ENCODE measurements at places on chromosomes 16 and 17.

GRCh38 chr16:72588551-72588950 lies 416.6 kb upstream of the PMFBP1 start:
- DNase-seq = no peak

GRCh38 chr16:4323845-4324488 lies 8.1 kb downstream of the GLIS2 start:
- DNase-seq = no peak

GRCh38 chr16:81696961-81697615 lies 82.0 kb upstream of the PLCG2 start:
- no peak for DNase-seq

DNA sequence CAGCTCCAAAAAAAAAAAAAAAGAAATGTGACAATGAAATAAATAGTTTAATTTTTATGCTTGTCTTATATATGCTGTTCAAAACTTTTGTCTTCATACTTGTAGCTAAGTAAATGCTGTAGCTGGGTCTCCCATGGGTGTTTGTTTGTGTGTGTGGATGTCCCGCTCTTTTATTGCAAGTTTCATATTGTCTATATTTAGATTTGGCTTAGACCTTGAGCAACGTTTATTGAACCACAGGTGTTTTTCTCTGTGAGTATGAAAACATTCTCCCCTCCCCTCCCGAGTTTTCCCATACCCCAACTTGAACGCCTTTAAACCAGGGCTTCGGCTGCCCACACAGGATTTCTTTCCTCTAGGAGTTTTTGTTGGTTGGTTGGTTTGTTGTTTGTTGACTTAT lies 45.2 kb downstream of the MFSD11 start:
- no peak for DNase-seq

GRCh38 chr16:19860166-19861041 lies 24.2 kb downstream of the GPRC5B start:
- DNase-seq = no peak

GRCh38 chr16:4260360-4260759 lies 12.5 kb downstream of the TFAP4 start:
- DNase-seq = no peak

GRCh38 chr17:77472468-77473310 lies 331.9 kb downstream of the SEC14L1 start:
- DNase-seq = no peak

GRCh38 chr16:50360779-50361178 lies 8.0 kb downstream of the BRD7 start:
- DNase-seq = no peak

DNA sequence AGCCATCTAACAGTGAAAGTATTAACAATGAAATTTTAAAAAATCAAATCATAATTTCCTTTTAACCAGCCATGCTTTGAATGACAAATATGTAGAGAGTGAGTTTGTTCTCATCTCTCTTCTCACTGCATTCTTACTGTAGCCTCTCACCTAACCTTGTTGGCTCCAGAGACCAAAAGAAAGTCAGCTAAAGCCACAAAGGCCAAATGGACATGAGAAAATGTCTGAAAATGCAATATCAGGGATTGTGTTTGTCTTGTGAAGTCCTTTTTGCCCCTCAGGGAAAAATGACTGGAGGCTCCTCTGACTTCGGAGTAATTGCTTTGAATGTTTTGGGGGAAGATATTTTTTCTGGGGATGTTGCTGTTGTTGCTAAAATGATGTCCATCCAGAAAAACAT lies 166.3 kb downstream of the SLC39A11 start:
- DNase-seq = no peak

GRCh38 chr16:1613728-1614455 lies 1.7 kb downstream of the CRAMP1 start:
- no peak for DNase-seq

GRCh38 chr17:43805117-43805516 lies 24.9 kb downstream of the CFAP97D1 start:
- DNase-seq = no peak

DNA sequence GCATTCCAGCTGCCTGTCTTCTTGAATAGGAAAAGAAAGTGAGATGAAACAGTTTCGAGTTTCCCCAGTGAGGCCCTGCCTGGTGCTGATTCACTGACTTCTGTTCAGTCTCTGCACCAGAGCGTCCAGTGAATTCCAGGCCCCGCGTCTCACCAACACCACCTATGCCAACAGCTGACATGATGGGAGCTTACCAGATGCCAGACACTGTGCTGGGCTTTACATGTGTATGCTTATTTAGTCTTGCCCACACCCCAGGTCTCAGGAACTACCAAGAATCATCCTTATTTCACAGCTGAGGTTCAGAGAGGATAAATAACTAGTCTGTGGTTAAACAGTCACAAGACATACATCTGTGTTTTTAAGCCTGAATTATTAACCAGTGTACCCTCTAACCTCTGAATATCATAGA lies 29.1 kb upstream of the IRX6 start:
- DNase-seq = no peak

GRCh38 chr16:82605863-82606620 lies 20.7 kb upstream of the CDH13 start:
- DNase-seq = no peak

DNA sequence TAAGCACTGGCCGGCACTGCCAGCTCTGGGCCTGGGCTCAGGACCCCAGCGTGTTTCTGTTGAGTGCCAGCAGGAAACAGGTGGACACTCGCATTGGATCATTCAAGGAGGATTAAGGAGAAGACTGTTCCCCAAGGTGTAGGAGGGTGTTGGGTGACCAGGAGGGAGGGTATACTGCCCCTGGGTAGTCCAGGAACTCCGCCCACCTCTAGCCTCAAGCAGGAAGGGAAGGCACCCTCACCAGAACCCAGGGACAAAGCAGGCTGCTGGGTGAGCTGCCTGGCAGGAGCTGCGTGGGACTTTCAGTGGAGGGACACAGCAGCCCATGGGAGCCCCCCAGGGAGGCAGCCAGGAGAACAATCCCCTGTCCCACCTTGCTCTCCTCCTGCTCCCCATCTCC lies 7.7 kb upstream of the RAB37 start:
- no peak for DNase-seq

- DNase-seq = no peak
Observed at GRCh38 chr16:8167436-8167835, 422.9 kb downstream of the TMEM114 start.

GRCh38 chr16:31875112-31875803 lies 1.7 kb downstream of the ZNF267 start:
- no peak for DNase-seq

GRCh38 chr17:63550817-63551639 lies 751 bp downstream of the DCAF7 start:
- no peak for DNase-seq

DNA sequence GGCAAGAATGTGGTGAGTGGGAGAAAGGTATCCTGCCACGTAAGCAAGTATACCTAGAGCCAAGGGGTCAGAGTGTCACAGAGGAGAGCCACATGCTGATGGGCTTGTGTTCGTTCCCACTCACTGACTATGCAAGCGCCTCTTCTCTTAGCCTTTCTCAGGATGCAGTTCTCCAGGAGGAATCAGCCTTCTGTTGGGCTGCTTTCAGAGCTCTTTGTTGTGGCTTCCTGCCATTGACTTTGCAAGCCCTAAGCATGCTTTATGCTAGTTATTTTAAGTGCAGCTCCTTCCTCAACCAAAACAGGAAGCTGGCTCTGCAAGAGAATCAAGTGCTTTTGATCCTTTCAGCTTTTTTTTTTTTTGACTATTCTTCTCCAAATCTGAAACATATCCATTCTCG lies 66.6 kb downstream of the SIAH1 start:
- no peak for DNase-seq

- DNase-seq = no peak
Observed at GRCh38 chr17:77180503-77181357, 40.0 kb downstream of the SEC14L1 start.

DNA sequence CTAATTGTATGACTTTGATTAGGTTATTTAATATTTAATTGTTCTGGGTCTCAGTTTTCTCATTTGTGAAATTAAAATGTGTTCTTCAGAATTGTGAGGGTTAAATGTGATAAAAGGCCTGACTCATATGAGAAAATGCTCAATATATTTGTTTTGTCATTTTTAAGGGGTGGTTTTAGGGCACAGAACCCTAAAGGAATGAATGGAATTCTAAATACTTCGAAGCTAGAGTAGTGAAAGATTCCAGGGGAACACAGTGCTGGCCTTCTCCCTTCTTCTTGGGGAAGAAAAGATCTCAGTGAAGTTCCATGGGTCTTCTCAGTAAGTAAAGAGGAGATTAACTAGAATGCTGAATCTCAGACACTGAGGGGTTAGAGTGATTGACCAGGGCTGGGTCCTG lies 3.9 kb upstream of the SMPD3 start:
- DNase-seq = no peak

DNA sequence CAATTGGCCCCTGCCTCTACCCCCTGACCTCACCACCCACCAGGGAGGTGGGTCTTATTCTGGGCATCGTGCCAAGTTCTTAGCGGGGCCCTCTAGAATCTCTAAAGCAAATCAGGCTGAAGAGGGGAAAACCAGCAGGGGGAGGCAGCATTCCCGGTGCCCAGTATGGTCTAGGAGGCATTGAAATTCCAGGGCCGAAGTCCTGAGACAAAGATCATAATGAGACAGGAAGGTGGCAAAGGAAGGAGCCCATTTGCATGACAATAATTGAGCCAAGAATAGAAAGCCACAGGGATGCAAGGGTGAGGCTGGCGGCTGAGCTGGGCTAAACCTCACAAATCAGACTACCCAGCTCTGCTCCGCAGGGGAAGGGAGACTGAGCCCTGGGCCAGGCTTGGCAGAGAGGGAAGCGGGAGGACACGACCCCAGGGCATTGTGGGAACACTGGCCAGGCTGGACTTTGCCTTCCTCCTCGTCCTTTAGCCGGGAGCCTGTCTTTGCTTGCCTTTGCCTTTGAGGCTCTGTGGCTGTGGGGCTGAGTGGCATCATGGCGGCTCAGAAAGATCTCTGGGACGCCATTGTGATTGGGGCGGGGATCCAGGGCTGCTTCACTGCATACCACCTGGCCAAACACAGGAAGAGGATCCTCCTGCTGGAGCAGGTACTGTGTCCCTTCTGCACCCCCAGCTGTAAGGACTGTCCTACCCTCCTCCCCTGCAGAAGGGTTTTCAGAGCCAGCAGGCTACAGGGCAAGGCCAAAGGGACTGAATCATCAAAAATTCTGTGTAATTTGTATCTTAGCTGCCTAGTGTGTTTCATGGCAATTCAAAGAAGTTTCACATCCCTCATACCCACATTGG lies at the start of gene PIPOX:
Gene PIPOX, plus strand, starts transcription at position 463 of the 860 bp plus-strand sequence. Its CDS starts 85 bp downstream, at position 548.
- no peak for DNase-seq

DNA sequence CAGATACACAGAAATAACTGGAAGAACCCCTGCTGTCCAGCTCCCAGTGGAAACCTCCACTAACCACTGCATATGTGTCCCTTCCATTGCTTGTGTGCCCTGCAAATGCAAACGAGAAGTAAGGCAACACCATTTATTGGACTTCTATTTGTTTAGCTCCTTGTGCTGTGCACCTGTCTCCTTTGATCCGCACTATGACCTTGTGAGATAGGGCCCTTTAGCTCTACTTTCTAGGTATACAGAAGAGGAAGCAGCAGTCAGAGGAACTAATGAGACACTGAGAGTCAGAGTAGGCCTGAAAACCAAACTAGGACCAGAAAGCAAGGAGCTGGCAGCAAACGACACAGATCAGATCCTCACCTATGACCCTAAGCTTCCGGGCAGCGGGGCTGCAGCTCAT lies 22.4 kb downstream of the SOX9 start:
- DNase-seq = no peak

GRCh38 chr16:65313936-65314626 lies 192.2 kb upstream of the CDH11 start:
- DNase-seq = no peak

DNA sequence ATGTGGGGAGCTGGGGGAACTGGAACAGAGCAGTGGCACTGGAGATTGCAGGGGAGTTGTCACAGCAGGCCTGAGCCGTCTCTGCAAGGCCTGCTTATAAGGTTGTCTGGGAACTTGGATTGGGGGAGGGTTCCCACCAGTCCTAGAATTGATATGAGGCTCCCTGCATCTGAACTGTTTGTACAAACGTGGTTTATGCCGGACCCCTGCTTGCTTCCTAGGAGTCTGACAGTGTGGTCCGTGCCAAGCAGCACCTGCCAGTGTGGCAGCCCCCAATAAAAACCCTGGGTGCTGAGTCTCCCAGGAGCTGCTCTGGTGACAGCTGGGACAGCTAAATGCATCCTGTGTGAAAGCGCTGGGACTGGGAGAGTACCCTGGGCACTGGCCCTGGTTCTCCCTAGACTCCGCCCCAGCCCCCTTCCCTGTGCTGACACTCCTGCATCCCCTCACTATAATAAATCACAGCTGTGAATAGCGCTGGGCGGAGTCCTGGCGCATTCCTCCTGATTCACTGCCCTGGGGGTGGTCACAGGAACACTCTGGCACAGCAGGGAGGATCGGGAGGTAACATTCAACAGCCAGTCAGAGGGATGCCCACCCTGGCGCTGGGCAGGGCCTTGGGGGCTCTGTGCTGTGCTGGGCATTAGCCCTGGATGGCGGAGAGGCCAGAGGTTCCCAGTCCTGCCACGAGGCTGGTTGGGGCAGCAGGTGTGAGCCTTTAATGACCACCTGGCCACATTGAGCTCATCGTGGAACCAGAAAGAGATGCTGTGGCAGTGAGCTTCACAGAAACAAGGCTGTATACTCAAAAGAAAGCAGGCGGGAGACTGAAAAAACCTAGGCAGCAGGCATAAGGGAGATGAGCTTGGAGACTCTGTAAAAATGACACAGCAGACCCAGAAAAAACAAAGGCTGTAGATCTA lies 45.6 kb downstream of the RMI2 start:
- no peak for DNase-seq

- no peak for DNase-seq
Observed at GRCh38 chr17:28141313-28141712, 98.8 kb downstream of the NLK start.

- no peak for DNase-seq
Observed at GRCh38 chr17:3208484-3208883, 1.0 kb downstream of the OR1A1 start.

DNA sequence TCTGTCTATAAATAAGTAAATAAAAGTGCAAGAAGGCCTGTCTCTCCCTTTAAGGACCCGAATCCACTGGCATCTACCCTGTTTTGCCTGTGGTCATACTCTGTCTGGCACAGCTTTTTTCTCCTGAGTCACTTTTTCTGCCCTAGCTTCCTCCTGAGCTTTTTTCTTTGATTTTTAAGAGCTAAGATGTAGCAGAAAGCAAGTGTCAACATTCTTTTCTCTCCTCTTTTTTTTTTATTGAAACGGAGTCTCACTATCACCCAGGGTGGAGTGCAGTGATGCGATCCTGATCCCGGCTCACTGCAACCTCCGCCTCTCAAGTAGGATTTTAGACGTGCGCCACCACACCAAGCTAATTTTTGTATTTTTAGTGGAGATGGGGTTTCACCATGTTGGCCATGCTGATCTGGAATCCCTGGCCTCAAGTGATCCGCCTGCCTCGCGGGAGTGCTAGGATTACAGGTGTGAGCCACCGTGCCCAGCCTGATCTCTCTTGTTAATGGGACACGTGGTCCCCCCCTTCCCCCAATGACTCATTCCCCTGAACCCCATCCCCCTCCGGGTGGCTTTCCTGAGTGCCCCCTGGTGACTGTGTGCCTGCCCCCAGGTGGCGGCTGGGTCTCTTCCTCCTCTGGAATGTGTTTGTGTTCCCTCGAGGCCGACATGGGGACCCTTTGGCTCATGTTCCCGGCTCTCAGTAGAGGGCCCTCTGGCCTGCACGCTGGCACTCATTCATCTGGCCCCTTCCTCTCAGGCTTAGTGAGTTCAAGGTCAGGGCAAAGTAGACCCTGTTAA lies 14.2 kb downstream of the C16orf90 start:
- DNase-seq = no peak
